Forelimb muscle (tissue), 1 donor: ENCODE measurements at places on chromosomes 12 and 14.
A peak's percentile ranks its signal among the peaks of the same experiment; 100 is the strongest.

DNA sequence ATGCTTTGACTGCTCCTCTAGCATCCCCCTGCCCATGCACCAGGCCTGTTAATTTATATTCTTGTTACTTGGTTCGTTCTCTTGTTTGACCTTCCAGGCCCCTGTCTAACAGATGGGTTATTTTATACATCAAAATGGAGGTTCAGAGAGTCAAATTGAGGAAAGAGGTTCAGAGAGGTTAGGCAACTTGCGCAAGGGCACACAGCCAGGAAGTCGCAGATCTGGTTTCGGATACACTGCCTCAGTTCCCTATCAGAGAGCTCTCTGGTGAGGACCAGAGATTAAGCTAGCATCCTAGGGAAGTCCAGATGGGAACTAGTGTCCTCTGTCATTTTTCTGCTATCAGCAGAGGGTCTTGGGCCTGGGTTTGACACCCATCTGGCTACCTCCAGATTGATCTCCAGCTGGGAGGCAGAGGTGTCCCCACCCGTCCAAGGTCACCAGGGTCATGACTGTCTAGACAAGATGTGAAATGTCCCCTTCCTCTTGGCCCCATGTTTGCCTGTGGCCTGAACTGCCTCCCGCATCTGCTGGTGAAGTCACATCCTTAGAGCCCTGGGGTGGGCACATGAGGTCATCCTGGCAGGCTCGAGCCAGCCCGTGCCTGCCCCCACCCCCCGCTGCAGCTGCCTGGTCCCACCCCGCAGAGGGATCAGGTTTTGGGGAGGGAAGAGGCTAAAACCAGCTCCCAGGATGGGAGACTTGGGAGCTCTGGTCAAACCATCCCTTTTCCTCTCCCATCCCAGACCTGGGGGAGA lies 84.3 kb upstream of the NCOR2 start:
- no peak for DNase-seq

GRCh38 chr12:39095636-39096330 lies 190.4 kb upstream of the CPNE8 start:
- no peak for DNase-seq

DNA sequence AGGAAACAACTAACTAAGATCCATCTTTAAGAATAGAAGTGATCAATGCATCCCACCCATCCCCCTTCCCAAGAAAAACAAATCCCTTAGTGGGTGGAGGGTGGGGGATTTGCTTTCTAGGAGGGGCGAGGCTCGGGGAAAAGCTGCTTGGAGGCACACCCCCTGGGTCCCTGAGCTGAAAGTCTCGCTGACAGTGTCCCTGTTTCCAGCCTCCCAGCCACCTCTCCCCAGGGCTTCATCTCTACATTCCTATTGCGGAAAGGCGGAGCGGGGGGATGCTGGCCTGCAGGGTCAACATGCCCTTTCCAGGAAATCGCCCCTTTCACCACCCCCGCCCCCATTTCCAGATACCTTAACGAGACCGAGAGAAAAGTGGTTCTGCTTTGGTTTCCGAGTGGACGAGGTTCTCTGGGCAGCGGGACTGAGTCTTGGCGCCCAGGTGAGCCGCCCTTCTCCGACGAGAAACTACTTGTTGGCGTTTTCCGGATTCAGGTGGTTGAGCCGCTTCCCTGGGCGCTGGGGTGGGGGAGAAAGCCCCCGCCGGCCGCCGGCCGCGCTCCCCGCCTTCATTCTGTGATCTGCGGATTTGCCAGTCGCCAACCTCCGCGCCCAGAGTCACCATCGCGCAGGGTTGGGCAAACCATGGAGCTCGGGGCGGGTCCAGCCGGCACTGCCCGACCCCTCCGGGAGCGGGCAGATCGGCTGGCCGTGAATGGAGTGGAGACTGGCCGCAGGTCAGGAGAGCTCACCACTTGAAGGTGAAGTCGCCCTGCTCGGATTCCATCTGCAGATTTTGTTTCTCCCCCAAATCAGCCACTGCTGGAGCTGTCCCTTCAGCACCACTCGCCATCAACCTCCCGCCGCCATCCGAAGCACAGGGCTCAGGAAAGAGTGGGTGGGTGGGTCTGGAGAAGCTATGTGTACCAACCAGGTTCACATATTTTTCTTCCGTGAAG lies 505 bp downstream of the KCNC2 start:
- peak; percentile 0 for DNase-seq

DNA sequence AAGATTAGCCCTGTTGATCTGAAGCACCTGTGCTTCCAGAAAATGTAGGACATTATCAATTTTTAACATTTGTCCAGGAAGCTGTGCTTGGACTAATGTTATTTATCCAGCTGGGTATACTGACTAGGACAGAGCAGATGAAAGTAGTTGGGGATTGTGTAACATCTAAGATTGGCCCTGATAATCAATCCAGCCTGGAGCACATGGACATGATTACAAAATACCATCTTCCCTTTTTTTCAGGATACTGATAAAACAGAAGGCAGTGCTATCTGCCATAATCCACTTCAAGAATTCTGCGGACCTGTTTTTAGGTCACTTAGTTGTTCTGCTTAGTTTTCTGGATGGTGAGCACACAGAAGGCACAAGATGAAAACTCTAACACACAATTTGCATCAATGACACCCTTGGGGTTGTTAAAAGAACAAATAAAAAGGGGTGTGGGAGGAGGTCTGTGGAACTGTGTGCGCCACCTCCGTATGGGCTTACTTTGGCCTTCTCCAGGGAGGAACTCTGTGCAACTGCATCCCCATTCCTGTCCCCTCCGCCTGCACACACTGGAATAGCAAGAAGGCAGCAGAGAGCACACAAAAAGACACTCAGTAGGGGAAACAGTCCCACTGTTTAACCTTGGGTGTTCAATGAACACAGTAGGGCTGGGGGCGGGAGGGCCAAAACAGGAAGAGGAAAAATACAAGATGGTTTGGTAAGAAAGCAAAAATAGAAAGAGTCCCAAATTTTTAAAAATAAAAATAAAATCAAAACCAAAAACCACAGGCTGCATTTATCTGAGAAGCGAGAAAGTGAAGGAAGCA lies 31.1 kb upstream of the DUSP6 start:
- DNase-seq, result no peak

- no peak for DNase-seq
Observed at GRCh38 chr14:99664058-99664936, 19.4 kb downstream of the HHIPL1 start.
